Vagina (tissue), 2 donors: ENCODE measurements at places on chromosomes 2 and 18. TPM values are rescaled to one million over a fixed set of nuclear protein-coding genes. Genes with fewer than 3 reads are reported as not detected.

DNA sequence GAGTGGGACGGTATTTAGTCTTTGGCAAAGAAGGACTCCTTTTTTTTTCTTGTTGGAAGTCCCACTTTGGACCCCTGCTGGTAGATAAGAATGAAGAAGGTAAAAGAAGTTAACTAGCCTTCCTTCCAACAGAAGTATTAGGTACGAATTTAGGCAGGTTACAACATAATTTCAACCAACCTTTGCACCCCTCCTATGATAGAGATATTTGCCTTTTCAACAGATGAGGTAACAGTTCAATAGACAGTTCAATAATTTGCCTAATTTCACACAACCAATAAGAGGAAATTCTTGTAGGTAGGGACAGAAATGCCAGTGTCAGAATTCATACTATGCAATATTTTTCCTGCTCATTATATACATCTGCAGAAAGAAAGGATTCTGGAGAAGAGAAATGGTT, 100.8 kb downstream of the CCDC141 start:
- H3K27me3 ChIP-seq, result no peaks in the 10 kb centered on the region
- no peaks in the 10 kb centered on the region for H3K36me3 ChIP-seq
- H3K4me1 ChIP-seq, result no peaks in the 10 kb centered on the region

GRCh38 chr2:61763605-61764034, 90.2 kb downstream of the FAM161A start:
- peak overlapping the region; percentile 97 for H3K27ac ChIP-seq
- DNase-seq, result peak; percentile 89
- no peaks in the 10 kb centered on the region for H3K27me3 ChIP-seq

TUBB8B gene
- 1.7 TPM for total RNA-seq

GRCh38 chr18:36408606-36409005, 111.1 kb downstream of the FHOD3 start:
- H3K4me1 ChIP-seq, result no peaks in the 10 kb centered on the region
- H3K36me3 ChIP-seq, result no peaks in the 10 kb centered on the region
- no peaks in the 10 kb centered on the region for H3K27me3 ChIP-seq
- no peak overlapping the region for H3K4me3 ChIP-seq
- no peak for DNase-seq
- no peak overlapping the region for H3K27ac ChIP-seq

GRCh38 chr2:160538559-160539355, 45.1 kb upstream of the RBMS1 start:
- H3K4me3 ChIP-seq, result no peak overlapping the region
- no peaks in the 10 kb centered on the region for H3K4me1 ChIP-seq
- no peaks in the 10 kb centered on the region for H3K27me3 ChIP-seq
- H3K27ac ChIP-seq, result no peak overlapping the region
